ENCODE measurements at places on chromosomes 6 and 20.

GRCh38 chr20:19885939-19886660 is 128.0 kb downstream of the RIN2 start:
- DNase-seq: no peak

DNA sequence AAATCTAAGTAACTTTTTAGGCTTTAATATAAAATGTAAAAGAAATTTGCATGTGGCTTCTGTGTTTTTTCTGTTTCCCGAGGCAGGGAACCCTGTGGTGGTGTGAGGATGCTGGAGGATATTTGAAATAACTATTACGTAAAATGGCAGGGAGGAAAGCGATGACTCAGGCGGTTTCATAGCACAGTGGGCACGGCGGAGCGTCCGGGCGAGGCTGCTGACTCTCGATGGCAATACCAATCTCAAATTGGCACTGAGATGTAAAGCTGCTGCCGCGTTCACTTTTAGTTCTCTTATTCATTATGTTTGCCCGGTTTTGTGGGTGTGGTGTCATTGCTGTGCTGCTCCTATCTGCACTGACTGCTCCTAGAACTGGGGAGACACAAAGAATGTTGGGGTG is 254.3 kb downstream of the THBS2 start:
- no peak for DNase-seq

DNA sequence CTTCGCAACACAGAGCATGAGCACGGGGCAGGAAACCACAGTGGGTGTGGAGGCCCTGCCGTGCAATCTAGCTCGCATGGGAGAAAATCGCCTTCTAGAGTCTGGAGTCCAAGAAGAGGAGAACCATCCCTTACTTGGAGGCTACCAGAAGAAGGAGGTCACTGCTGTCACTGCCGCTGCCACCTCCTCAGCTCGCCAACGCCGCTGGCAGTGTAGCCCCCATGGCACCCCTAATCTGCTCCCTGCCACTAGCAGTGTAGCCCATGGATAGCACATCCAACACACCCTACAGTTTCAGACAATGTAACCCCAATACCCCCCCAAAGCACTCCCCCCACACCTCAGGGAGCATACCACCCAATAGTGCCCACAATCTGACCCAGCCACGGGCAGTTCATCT is 438.0 kb upstream of the ZNF337 start:
- no peak for DNase-seq

DNA sequence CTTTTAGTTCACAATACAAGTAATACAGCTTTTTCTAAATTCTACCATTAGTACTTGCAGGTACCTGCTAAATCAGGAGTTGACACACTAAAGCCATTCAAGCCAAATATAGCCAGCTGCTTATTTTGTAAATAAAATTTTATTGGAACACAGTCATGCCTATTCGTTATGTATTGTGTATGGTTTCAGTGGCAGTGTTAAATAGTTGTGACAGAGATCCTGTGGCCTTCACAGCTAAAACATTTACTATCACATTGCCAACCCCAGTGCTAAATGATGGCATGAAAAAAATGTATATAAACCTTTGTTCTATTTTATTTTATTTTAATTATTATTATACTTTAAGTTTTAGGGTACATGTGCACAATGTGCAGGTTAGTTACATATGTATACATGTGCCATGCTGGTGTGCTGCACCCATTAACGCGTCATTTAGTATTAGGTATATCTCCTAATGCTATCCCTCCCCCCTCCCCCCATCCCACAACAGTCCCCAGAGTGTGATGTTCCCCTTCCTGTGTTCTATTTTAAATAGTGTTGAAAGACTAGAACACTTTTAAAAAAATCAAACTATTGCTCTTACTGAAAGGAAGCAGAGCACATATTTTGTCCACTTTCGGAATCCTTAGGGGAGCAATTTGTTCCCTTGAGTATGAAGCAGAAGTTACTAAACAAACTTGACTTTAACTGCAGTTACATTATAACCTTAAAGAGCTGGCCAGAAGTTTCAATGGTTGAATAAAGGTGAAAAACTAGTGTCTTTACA is 115.7 kb downstream of the PRIM2 start:
- no peak for DNase-seq

DNA sequence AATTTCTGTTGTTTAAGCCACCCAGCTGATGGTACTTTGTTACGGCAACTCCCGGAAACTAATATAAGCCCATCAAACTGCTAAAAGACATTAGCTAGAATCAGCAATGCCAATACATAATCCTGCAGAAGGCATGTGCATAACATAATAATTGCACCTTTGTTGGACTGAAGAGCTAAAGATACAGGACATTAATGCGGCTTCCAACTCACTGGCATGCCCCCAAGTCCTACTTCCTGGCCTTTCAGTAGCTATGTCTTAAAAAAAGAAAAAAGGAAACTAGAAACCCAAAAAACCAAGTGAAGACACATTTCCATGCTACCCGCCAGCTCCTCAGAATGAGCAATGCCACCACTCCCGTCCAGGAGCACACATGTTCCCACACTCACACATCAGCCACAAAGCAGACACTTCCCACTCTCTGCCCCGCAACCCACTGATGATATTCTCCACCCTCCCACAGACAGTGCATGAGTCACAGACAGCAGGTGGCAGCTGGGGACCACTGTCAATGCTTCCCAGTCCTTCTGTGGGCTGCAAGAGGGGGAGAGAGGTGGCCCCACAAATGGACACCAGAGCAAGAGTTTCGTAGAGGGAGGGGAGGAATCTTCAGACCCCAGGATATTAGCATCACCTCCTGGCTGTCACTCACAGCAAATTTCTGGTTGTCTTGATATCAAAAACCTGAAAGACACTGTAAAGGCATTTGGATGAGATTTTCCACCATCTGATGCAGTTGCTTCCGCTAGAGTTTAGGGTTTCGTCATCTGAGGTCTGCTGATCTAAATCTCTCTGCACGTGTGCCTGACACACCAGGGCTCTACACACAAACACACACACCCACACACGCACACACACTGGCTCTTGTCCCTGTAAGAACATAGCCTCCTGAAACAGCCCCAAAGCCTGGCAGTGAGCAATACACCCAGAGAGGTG is 32.8 kb downstream of the GFOD1 start:
- no peak for DNase-seq

DNA sequence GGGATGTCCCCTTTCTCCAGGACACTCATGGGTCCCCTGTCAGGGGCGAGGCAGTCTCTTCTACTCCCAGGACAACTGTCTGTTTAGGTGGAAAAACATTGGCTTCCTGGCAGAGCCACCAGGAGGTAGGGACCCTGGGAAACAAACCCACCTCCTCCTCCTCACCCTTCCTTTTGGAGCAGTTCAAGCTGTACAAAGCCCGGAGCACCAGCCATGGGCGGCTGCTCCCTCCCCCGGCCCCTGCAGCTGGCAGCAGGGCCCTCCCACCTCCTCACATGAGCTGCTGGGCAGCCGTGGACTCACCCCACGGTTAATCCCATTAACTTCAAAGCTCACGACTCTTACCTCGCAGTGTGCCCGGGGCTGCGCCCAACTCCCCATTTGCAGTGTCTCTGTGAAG is 48.6 kb downstream of the CDH4 start:
- DNase-seq: no peak

DNA sequence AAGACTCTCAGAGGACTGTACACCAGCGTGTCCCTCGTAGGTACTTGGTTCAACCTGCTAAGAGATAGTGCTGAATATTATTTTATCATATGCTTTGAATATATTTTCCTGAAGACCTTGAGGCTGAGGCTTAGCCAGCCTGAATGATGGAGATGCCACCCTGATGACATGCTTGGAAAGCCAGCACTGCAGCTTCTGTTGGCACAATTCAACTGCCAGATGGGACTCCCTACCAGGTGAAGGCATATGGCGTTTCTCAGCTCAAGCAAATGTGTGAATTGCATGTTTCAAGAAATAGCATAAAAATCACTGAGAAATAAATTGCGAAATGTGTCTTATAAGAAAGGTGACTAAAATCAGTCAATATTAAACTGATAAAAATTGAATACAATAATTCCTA is 228.1 kb upstream of the CST7 start:
- no peak for DNase-seq

- DNase-seq: no peak
Measured at GRCh38 chr6:110661414-110661813, 153.9 kb downstream of the CDK19 start.

DNA sequence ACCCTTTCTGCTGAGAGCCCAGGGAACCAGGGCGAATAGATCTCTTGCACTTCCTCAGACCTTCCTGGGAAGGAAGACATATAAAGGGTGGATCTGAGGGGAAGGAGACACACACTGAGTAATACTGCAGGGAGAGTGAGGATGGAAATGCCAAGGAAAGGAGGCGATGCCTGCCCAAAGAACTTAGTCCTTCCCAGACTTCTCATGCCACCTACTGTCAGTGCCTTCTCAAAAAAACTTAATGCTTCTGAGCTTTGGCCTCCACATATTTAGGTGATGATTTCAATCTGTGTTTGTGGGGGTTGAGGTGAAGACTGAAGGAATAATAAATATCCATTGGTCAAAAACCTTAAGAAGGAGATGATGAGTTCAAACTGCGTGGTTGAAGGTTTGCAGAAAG is 9.7 kb downstream of the BTN3A1 start:
- DNase-seq: no peak

DNA sequence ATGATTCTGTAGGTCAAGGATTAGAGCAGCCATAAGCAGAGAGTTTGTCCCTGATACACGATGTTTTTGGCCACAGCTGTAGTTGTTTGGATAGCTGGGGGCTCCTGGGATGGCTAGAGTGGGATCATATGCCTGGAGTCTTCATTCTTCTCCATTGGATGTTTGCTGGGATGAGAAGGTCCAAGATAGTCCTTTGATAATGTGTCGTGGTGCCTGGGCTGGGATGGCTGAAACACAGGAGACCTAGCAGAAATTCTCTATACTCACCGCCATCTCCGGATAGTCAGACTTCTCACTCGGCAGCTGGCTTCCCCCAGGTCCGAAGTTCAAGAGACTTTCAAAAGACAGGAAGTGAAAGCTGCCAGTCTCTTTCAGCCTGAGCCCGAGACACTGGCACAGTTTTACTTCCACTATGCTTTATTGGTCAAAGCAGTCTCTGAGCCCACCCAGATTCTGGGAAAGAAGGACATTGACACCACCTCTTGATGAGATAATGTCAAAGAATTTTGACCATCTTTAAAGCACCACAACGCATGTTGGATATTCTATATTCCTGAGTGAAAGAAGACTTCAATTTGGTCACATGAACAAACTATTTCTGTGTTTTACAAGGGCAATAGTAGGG is 16.0 kb downstream of the MARCKS start:
- DNase-seq: no peak

DNA sequence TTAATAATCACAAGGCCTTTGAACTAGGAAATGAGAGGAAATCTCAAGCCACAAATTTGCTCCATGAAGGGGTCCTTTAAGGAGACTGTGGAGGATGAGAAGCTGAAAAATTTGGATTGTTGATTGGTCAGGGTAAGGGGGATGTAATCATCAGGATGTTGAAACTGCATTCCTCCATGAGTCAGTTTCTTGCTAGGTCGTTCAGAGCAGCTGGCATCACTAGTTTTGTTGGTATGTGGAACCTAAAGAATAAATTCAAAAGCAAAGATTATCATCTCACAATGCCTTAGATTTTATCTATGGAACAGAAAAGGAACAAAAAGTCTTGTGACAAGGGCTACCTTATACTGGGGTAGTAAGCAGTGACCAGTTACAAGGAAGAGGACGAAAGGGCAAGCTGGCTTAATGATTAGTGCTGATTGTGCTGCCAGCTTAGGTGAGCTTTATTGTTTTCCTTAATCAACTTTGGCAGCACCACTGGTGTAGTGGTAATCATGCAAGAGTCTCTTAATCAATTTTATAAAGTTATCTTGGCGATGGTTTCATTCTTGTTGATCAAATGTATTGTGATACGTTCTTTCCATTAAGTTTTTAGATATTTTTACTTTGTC is 36.6 kb downstream of the CRISP2 start:
- DNase-seq: no peak

- no peak for DNase-seq
Measured at GRCh38 chr6:167589615-167589940, 237.1 kb upstream of the AFDN start.

- no peak for DNase-seq
Measured at GRCh38 chr6:170385506-170385905, 78.9 kb downstream of the FAM120B start.

All from NCI-H1417 treated with DMSO at 0.1 percent for 48 hours (cell line).